ENCODE measurements at places on chromosomes 2 and 18.

DNA sequence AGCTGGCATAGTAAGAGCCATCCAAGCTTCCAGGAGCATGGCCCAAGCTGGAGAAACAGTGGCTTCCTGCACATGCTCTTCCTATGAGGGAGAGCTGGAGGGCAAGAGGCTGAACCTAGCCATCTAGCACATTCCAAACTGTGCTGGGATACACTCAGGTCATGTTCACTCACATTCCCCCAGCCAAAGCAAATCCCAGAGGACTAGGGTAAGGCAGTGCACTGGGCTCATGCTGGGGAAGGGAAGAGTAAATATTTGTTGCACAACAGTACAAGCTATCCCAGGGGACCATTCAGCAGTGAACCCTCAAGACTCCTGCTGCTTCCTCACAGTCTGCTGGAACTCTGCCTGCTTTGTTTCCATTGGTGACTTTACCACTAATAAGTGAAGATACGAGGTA, 20.7 kb upstream of the GYPC start:
- DNase-seq: no peak

GRCh38 chr2:203904022-203904421, 32.5 kb upstream of the ICOS start:
- no peak for DNase-seq

DNA sequence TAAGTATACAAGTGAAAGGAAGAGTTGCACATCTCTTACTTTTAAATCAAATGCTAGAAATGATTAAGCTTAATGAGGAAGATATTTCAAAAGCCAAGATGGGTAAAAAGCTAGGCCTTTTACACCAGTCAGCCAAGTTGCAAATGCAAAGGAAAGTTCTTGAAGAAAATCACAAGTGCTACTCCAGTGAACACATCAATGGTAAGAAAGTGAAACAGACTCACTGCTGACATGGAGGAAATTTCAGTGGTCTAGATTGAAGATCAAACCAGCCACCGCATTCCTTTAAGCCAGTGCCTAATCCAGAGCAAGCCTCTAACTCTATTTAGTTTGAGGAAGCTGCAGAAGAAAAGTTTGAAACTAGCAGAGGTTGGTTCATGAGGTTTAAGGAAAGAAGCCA, 79.1 kb downstream of the RBBP8 start:
- DNase-seq: no peak

GRCh38 chr2:85505551-85506238, 33.3 kb upstream of the MAT2A start:
- DNase-seq: no peak

DNA sequence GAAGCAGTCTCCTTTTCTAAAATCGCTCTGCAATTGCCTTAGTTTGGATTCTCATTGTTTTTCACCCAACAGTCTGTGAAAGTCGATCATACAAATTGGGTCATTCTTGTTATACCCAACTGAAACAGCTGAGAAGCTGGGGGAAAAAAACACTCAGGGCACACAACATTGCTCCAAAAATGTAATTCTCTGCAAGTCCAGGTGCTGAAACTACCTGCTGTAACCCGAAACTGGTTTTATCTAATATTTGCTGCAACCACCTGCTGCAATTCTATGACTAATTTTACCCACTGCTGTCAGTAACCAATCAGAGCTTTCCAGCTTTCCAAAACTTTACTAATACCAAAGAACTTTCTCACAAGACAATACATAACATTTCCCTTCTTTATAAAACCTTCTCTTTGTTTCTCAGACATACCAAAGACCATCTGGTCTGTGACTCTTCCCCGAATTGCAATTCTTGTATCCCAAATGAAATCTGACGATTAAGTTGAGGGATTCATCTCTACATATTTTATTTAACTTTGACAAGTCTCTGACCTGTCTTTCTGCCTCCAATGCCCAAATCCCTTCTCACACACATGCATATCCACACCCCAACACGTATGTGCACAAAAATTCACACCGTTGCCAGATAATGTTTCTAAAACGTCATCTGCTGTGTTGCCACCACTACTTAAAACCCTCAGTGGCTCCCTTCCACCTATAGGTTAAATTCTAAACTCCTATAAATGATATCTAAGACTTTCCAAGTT, 198.3 kb downstream of the PIEZO2 start:
- DNase-seq: no peak

GRCh38 chr18:51342815-51343214, 145.3 kb upstream of the MEX3C start:
- DNase-seq: no peak

GRCh38 chr2:216519154-216519762, 20.6 kb downstream of the RPL37A start:
- DNase-seq: peak; percentile 59

GRCh38 chr2:98608962-98609604, 694 bp downstream of the UNC50 start:
- no peak for DNase-seq

DNA sequence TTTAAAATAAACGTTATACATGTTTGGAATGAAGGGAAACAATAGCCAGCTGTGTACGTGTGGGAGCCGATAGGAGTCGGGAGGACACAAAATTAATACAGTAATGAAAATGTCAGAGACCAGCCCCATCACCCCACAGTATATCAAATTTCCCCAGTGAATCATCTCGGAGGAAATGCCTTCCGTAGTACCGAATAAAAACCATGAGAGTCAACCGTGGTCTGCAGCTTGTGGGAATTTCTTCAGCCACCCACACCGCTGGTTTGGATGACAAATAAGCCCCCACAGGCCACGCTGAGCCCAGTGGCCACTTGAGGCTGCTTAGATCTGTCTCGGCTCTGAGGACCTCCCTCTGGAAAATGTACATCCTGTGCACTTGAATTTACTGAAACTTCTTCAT, 133.7 kb downstream of the COL6A3 start:
- DNase-seq: no peak

DNA sequence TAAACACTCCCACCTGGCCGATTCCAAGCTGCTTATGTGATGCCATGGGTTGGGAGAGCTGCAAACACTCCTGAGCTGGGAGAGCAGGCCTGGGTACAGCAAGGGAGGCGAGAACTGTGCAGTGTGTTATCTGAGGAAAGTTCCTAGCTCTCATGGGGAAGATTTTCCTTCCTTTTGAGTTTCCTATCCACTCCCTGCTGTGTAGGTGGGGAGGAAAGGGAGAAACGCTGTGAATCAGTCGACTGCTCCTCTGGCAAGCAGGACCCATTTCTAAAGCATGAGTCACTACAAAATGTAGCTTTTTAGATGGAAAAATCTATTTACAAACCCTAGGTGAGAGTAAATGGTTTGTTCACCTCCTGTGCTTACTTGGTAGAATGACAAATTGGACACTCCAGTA, 80.4 kb downstream of the SH3RF3 start:
- DNase-seq: no peak

GRCh38 chr2:78293768-78294167, 731.7 kb upstream of the REG3G start:
- no peak for DNase-seq

DNA sequence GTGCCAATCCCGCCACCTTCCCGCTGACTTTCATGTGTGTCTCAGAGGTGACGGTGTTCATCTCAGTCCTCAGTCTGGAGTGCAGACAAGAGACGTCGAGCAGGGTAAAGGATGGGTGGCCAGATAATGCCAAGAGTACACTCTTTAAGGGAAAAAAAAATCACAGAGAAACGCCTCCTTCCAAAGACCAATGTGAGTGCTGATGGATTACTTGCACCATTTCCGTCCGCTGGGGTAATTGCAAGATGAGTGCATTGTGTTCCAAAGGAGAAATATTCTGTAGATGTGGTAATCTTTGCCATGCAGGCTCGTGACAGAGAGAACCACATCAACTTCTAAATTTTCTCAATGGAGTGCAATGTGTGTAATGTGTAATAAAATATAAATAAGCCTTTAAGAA, 81.0 kb downstream of the KLHL29 start:
- DNase-seq: no peak

- peak; percentile 50 for DNase-seq
Measured at GRCh38 chr2:168669151-168669550, 133.3 kb upstream of the NOSTRIN start.

DNA sequence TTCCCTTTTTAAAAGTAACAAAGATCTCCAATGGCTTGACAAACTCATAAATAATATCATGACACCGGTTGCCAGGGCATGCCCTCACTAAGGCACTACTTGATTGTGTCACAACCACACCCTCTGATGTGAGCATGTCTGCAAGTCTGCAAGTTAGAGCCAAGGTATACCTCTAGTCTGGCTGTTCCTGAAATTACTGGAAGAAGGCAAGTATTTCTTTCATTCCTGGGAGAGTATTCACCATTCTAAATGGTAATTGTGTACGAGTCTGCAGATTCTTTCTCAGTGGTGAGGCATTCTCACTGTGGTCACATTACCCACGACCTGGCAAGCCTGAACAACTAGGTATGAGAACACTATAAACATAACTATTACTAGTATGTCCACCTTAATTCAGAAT, 25.7 kb upstream of the RNU4ATAC start:
- DNase-seq: no peak

- DNase-seq: no peak
Measured at GRCh38 chr2:211599146-211599545, 939.5 kb downstream of the ERBB4 start.

GRCh38 chr2:137250401-137250800, 485.1 kb downstream of the THSD7B start:
- DNase-seq: no peak

DNA sequence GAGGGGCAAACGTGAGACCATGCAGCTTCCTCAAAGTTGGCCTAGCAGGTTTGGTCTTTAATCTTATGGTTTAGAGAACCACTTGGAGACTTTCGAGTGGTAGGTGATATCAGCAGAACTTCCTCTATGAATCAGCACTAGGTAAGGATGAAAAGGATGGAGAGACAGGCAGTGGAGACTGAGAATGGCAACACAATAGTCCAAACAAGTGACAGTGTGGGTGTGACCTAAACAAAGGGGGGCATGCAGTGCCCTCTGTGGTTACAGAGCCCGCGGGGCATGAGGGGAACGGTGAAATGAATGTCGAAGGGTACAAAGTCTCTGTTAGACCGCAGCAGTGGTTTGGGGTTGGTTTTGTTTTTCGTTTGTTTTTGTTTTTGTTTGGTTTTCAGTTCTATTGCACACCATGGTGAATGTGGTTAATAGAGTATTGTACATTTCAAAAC, 143.9 kb downstream of the L3MBTL4 start:
- no peak for DNase-seq

GRCh38 chr18:48940854-48941611, 9.7 kb downstream of the SMAD7 start:
- no peak for DNase-seq

DNA sequence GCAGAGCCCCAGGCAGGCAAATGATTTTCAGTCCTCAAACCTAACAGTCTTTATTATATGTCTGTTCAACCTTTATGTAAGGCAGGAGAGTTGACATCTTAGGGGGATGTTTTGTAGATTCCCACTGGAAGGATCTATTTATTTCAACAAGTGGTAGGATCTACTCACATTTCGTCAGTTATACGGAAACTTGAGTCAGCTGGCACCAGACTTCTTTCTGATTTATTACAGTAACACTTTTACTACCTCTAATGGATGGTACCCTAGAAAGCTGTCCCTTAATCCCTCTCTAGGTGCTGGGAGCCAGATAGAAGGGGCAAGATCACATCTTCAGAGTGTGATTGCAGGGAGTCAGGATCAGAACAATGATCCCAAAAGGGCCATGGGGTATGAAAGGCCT, 2.1 kb upstream of the RPL31 start:
- DNase-seq: no peak

DNA sequence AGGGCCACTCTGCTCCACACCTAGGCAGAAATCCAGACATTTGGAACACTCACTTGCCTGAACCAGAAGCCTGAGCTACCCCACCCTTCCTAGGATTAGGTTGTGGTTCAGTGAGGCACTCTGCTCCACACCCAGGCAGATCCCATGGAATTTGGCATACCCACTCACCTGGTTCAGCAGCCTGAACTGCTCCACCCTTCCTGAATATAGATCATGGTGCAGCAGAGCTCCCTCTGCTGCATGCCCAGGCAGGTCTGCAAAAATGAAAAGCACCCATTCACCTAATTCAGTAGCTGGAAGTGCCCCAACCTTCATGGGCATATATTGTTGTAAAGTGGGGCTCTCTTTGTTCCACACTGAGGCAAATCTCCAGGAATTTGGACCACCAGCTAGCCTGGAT, 185.1 kb upstream of the CNTNAP5 start:
- no peak for DNase-seq

- no peak for DNase-seq
Measured at GRCh38 chr18:58615140-58616132, 13.5 kb downstream of the ALPK2 start.

DNA sequence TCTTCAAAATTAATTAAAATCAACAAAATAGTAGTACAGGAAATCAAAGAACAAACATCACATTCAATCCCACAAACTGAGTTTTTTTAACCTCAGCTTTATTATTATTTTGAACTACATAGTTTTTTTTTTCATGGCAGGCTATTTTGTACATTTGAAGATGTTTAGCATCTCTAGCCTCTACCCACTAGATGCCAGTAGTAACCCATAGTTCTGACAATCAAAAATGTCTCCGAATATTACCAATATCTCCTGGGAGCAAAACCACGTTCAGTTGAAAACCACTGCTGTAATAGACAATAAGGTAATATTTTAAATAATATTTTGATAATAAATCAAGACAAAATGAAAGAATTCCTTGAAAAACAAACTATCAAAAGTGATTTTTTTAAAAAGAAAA, 702.6 kb upstream of the LRRTM1 start:
- no peak for DNase-seq

DNA sequence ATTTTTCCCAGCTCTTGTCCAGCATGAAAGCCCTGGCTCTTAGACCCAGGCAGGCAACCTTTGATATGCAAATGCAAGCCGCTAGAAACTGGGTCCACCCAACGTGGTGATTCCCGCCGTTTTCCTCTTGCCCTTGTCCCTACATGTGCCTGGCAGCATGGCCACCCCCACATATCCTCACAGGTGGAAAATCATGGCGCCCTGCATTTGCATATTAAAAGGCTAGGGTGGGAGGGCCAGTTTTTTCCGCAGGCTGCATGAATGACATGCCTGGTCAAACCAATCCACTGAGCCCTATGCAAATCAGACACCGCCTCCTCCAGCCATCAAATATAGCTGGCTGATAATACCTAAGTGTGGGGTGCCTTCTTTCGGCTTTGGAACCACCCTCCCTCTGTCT, 1091.8 kb upstream of the NXPH2 start:
- no peak for DNase-seq

GRCh38 chr2:101442042-101442666, 32.8 kb downstream of the RFX8 start:
- no peak for DNase-seq

GRCh38 chr2:39603436-39603835, 62.3 kb upstream of the TMEM178A start:
- DNase-seq: no peak

DNA sequence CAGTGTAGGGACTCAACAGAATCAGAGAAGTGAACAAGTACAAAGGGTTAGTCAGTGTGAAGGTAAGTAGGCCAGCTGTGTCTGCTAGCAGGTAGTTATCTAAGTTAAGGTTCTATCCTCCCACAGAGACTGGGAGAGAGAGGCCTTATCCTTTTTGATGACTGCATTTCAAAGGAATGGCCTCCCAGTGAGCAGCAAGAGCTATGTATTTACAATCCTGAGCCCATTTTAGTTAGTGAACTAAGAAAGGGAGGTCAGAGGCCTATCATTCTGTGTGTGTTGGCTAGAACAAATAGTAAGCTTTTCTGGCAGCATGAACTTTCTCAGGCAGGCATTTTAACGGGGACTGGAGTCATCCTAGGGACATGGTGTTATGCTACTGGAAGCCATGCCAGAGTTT, 182.9 kb downstream of the VWC2L start:
- no peak for DNase-seq

GRCh38 chr2:15814946-15815345, 125.4 kb upstream of the MYCN start:
- no peak for DNase-seq
